ENCODE measurements at places on chromosomes 5 and 9. TPM values are rescaled to one million over a fixed set of nuclear protein-coding genes. Genes with fewer than 3 reads are reported as not detected.

GRCh38 chr9:88975966-88976889 lies 15.0 kb upstream of the S1PR3 start:
- DNase-seq, result no peak

- DNase-seq, result no peak
Observed at GRCh38 chr5:143980506-143980905, 168.5 kb downstream of the HMHB1 start.

DNA sequence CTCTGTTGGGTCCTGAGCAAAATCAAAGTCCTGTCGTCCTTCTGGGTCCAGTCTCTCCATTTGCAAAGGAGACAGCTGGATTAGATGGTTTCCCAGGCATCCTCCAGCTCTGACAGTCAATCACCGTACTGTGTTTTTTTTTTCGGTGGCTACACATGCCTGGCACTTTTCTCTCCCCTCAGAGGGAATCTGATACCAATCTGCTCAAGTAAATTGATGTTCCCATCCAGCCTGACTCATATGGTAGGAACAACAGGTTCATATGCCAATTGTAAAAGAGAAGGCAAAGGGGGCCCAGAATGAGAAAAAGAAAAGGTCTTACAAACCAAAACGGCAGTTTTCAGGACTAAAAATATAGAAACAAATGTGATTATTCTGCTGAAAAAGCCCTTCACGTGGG lies 1.2 kb downstream of the FBXO10 start:
- DNase-seq, result no peak

EGFL7 gene
- polyA plus RNA-seq, result 32.1 TPM

HTR1A gene
- polyA plus RNA-seq, result not detected

ARID3C gene
- polyA plus RNA-seq, result 0.58 TPM

Measured in liver (tissue), 10 donors.